ENCODE measurements at places on chromosomes 7 and 10.

GRCh38 chr7:112097524-112097923 lies 108.7 kb downstream of the DOCK4 start:
- DNase-seq, result no peak

- DNase-seq, result no peak
Observed at GRCh38 chr7:129262324-129262723, 37.5 kb downstream of the AHCYL2 start.

DNA sequence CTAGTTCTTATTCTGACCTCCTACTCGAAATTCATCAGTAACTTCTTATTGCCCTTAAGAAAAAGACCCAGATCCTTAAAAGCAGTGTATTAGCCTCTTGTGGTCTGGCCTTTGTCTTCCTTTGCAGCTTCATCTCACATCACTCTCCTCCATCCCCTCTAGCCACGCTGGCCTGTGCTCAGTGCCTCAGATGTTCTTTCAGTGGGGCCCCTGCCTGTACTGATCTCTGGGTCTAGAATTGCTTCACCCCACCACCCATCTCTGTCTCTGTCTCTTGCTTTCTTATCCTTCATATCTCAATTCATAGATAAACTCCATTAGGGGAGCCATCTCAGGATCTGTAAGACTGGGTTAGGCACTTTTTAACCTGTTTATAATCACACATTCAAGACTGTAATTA lies 1178.5 kb upstream of the C7orf33 start:
- DNase-seq, result no peak

- no peak for DNase-seq
Observed at GRCh38 chr10:28806951-28807759, 129.8 kb downstream of the BAMBI start.

GRCh38 chr10:31011665-31012022 lies 20.0 kb downstream of the ZNF438 start:
- no peak for DNase-seq

GRCh38 chr7:5594616-5595544 lies 171.2 kb upstream of the TNRC18 start:
- peak; percentile 50 for DNase-seq

GRCh38 chr7:22726345-22726906 lies 574 bp upstream of the IL6 start:
- peak; percentile 65 for DNase-seq

DNA sequence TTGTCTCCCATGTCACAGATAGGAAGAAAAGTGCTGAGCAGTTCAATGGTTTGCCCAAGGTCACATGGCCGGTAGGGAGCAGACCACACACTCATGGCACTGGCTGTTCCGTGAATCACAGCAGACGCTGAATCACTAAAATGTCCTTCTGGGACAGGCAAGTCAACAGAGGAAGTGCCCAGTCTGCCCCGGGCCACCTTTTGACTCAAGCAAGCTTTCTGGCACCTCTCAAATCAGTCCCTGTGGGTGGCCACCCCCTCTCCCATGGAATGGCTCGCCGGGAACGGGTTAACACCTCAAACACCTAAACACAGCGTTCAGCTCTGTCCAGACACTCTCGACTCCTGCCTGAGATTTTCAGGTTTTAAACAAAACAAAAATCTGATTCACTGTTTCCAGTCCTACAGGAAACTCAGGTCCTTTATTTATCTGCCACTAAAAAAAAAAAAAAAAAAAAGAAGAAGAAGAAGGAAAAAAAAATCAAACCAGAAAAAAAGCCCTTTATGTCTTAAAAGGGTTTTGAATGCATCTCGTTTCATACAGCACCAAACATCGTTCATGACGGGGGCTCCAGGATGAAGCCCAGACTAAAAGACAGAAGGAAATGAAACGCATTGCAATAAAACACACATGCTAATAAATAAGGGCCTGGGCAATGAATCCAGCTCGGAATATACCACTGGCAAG lies 15.5 kb downstream of the CARD11 start:
- DNase-seq, result peak; percentile 79

- DNase-seq, result no peak
Observed at GRCh38 chr10:69232736-69233480, 12.8 kb downstream of the HKDC1 start.

GRCh38 chr7:95092324-95092723 lies 184.9 kb downstream of the PPP1R9A start:
- no peak for DNase-seq

DNA sequence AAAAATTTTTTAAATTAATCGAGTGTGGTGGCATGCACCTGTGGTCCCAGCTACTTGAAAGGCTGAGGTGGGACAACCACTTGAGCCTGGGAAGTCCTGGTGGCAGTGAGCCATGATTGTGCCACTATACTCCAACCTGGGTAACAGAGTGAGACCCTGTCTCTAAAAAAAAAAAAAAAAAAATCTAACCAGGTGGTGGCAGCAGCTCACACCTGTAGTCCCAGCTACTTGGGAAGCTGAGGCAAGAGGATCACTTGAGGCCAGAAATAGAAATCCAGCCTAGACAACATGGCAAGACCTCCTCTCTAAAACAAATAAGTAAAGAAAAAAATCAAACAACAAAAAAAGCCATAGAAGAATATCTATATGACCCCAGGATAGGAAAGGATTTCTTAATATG lies 3.6 kb upstream of the MYOF start:
- no peak for DNase-seq

DNA sequence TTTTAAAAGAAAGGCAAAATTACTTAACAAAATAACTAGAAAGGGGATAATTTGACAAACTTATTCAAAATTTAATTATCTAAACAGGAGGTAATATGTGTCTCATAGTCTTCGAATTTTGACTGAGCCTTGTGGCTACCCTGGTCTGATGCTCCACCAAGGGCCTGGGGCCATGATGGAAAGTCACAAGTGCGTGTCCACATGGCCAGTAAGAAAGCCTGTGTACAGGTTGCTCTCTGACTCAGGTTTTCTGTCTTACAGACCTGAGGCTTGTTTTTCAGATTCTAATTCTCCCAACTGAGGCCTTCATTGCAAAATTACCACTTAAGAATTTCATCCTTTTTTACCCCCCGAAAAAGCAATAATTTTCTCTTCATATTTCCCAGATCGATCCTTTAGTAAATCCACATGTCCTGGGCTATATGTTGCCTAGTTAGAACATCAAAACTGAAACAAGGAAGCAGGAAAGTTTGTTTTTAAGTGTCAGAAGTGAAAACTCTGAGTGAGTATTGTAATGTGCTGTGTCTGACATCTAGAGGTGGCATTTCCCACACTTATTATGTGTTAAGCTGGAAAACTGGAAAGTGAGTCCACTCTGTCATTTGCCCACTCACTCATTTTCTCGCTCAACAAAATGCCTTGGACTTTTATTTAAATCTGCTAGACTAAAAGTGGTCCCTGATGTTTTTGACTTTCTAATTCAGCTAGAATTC lies 10.0 kb downstream of the CYP3A43 start:
- no peak for DNase-seq

DNA sequence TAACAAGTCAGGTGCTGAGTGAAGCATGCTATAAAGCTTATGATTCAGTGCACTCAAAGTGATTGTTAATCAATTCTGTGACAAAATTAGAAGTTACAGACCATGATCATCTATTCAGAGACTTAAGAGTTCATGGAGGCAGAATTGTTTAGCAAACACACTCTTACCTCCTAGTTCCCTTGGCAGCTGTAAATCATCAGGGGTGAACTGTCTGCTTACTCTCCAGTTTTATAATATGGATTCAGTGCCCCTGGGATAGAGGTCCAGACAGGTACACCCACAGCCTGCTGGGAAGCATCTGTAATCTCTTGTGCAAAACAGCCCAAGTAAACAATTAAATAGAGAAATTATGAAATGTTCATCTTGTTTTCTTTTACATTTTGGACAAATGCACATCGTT lies 835.0 kb upstream of the COBL start:
- DNase-seq, result no peak

- DNase-seq, result no peak
Observed at GRCh38 chr10:3494131-3494837, 290.7 kb downstream of the KLF6 start.

DNA sequence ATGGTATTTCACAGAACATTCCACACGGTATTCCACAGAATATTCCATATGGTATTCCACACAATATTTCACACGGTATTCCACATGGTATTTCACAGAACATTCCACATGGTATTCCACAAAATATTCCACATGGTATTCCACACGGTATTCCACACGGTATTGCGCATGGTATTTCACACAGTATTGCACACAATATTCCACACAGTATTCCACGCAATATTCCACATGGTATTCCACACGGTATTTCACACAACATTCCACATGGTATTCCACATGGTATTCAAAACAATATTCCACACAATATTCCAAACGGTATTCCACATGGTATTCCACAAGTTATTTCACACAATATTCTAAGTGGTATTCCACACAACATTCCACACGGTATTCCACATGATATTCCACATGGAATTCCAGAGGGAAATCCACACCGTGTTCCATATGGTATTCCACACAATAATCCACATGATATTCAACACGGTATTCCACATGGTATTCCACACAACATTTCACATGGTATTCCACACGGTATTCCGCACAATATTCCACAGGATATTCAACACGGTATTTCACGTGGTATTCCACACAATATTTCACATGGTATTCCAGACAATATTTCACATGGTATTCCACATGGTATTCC lies 136.7 kb upstream of the CHST15 start:
- no peak for DNase-seq

DNA sequence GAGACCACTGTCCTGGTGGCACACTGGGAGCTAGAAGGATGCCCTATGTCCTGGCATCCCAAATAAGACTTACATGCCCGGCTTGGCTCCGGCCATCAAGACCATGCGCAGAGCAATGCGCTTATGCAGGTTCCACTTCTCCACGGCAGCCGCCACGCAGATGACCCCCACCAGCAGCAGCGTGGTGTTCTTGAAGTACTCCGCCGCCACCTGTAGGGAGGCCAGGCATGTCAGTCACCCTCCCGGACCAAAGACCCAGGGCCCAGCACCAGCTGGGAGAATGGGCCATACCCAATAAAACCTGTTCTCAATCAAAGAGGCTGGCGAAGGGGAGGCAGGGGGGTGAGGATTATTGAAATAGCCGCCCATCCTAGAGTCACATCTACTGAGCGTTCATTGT lies 19.9 kb downstream of the SLC13A4 start:
- DNase-seq, result no peak

GRCh38 chr10:99855479-99856071 lies 73.1 kb downstream of the ABCC2 start:
- DNase-seq, result no peak

GRCh38 chr7:457814-458510 lies 61.7 kb downstream of the PDGFA start:
- no peak for DNase-seq

DNA sequence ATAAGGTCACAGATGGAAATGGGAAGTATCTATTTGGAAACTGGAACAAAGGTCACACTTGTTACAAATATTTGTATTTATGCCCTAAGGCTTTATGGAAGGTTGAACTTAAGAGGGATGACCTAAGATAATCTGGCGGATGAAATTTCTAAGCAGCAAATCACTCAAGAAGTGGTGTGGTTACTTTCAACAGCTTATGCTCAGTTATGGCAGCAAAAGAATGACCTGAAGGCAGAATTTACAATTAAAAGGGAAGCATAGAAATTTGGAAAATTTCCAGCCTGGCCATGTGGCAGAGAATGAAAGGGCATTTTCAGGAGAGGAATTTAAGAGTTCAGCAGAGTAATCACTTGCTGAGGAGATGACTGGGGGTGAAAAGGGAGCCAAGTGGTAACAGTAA lies 95.8 kb upstream of the TNS3 start:
- no peak for DNase-seq

- DNase-seq, result no peak
Observed at GRCh38 chr10:78505657-78506056, 472.0 kb downstream of the RPS24 start.

DNA sequence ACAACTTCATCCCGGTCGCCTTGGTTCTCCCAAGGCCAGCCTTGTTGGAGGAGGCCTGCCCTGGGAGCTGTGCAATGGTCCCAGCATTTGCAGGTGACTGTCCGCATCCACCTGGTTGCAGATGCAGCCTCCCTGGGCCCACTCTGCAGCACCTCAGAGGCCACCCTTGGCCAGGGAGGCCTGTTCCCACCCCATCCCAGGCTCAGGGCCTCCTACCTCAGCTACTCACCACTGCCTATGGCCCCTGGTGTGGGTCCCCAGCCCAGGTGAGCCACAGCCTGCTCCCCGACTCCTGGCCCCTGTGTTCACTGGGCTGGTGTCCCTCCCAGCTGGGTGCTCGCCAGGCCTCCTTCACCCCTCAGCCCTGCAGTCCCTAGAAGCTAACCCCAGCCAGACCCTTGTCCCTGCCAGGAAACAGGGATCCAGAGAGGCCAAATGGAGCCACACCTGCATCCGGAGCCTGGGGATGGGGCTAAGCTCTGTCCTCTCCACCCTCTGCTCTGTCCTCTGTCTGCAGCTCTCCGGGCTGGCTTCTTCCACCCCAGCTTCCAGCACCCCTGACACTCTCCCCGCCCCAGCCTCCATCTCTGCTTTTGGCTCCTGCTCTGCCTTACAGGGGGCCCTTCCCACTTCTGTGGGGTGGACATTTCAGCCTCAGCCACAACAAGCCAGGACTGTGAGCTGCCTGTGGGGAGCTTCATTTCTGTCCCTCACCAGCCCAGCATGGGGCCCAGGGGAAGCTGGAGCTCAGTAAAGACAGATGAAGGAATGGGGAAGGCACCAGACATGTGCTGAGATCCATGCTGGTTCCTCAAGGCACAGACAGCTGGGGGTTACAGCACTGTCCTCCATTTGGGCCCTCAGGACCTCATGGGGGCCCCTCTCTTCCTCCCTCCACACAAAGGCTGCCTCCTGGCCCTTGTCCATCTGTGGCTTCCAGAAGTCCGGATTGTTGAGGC lies 35.6 kb upstream of the ANTXRL start:
- DNase-seq, result peak; percentile 11

GRCh38 chr7:27243340-27244163 lies 950 bp downstream of the EVX1 start:
- peak; percentile 31 for DNase-seq

DNA sequence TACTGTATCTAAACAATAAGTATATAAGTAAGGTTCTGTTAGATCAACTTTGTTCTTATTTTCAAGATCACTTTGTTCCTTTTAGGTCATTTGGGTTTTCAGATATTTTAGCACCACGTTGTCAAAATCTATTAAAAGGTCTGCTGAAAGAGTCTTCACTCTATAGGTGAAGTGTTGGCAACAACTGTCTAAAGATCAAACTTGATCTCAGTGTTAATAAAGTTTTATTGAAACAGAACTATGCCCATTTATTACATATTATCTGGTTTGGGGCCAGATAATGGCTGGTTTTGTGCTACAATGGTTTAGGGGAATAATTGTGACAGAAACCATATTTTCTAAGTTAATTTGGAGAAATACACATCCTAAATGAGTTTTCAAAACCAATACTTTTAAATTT lies 478.9 kb upstream of the GRM3 start:
- no peak for DNase-seq

- DNase-seq, result no peak
Observed at GRCh38 chr10:33506838-33507661, 172.6 kb upstream of the NRP1 start.

- no peak for DNase-seq
Observed at GRCh38 chr7:77349141-77349540, 67.0 kb downstream of the GSAP start.

All from activated T-cell treated with anti-CD3 and anti-CD28 coated beads, Interleukin-2, amount 50 U/mL, for 48 hours (primary cell).